ENCODE measurements at places on chromosomes 11 and 22.

- DNase-seq, result no peak
Measured at GRCh38 chr22:28115426-28115825, 196.4 kb upstream of the PITPNB start.

DNA sequence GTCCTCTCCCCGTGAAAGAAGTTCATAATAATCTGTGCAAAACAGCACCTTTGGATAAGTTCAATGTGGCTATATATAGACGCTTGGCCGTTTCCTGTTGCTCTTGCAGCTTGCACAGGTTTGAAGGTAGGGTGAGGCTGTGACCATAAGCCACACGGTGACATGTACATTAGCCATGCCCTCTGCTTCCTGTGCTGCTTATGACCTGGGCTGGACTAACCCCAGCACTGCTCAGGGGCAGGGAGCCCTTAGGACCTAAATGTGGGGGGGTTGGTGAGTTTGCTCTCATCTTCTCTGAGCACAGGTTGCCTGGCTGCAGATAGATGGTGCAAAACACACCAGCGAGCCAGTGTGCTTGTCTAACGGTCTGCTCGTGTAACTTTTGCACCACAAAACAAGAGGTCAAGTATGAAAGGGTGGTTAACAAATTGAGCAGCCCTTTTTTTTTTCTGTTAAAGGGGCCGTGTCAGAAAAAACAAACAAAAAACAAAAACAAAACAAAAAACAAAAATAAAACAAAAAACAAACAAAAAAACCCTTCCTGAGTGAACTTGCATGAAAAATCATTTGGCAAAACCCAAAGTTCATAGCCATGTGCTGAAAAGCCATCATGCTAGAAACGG is 37.3 kb downstream of the FLI1 start:
- no peak for DNase-seq

DNA sequence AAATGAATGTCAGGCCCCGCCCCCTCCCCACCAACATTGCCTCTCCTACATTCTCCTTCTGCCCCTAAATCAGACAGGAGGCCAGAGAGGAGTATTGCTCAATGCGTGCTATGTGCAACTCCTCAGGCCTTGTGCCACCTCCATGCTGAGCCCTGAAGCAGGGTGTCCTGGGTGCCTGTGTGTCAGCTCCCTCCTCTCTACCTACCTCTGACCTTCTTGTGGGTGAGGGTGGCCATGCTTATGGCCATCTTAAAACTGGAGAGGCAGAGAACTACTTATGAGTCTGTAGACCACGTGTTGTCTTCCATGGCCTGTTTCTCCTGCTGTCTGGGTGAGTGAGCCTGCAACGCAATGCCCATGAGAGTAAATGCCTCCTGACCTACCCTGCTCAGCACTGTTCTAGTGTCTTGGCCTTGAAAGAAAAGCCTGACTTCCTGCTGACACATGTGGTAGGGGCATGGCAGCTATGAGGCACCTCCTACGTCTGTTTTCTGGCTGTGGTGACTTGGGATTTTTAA is 10.5 kb downstream of the MCAM start:
- no peak for DNase-seq

GRCh38 chr11:22340701-22341587 is 2.8 kb downstream of the SLC17A6 start:
- no peak for DNase-seq

Measured in stimulated activated CD8-positive, alpha-beta memory T cell treated with anti-CD3 and anti-CD28 coated beads, Interleukin-7, amount 100 ng/mL, for 48 hours (primary cell).